ENCODE measurements at places on chromosomes 12 and 14. TPM values are rescaled to one million over a fixed set of nuclear protein-coding genes. Genes with fewer than 3 reads are reported as not detected.

CCDC38 gene
- total RNA-seq: 0.07 TPM

GNPTAB gene
- 25.4 TPM for total RNA-seq

DNA sequence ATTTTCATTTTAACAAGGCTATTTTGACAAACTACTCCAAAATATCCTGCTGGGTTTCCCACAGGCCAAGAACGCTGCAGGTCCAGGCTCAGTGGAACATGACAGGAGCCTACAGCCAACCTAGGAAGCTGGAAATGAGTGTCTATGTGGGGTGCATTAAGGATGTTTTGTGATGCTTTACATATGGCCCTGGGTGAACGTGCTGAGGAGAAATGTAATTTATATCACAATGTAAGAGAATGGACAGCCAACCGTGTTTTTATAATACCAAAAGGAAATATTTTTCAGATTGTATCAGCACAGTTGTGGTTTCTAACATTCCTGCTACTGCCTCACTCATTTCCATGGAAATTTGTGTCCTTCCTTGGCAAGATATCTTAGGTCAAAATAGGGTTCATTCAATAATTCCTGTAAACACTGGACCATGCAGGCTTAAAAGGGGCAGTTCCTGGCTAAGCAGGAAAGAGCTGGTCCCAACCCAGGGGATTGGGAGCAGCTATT is 51.5 kb downstream of the ST8SIA1 start:
- DNase-seq: no peak
- peaks cover 4% of the 10 kb centered on the region for H3K36me3 ChIP-seq
- no peak overlapping the region for H3K4me3 ChIP-seq

MDGA2 gene
- total RNA-seq: 4.9 TPM

P2RX2 gene
- 1.6 TPM for total RNA-seq

FAM90A1 gene
- 0.39 TPM for total RNA-seq

SDSL gene
- 0.41 TPM for total RNA-seq

- H3K27ac ChIP-seq: no peak overlapping the region
- DNase-seq: no peak
- no peak overlapping the region for H3K4me3 ChIP-seq
- H3K36me3 ChIP-seq: no peaks in the 10 kb centered on the region
- no peaks in the 10 kb centered on the region for H3K4me1 ChIP-seq
Measured at GRCh38 chr12:90695415-90695814, 259.6 kb downstream of the CCER1 start.
